ENCODE measurements at places on chromosomes 4 and X.
A peak's percentile ranks its signal among the peaks of the same experiment; 100 is the strongest.

DNA sequence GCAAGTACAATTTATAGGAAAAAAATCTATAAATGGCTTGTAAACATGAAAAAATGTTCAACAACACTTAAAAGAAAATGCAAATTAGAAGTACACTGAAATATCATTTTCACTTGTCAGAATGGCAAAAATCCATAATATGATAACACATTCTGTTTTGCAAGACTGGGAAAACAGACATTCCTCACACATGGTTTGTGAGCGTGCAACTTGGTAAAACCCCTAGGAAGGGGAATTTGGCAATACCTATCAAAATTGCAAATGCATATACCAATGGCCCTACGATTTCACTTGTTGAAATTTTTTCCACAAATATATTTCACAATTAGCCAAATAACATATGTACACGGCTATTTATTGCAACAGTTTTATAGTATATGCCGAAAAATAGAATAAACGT lies 31.4 kb downstream of the TBC1D9 start:
- no peak for DNase-seq

- no peak for DNase-seq
These were observed 2.6 kb downstream of the AMER1 start for GRCh38 chrX:64202808-64203325.

DNA sequence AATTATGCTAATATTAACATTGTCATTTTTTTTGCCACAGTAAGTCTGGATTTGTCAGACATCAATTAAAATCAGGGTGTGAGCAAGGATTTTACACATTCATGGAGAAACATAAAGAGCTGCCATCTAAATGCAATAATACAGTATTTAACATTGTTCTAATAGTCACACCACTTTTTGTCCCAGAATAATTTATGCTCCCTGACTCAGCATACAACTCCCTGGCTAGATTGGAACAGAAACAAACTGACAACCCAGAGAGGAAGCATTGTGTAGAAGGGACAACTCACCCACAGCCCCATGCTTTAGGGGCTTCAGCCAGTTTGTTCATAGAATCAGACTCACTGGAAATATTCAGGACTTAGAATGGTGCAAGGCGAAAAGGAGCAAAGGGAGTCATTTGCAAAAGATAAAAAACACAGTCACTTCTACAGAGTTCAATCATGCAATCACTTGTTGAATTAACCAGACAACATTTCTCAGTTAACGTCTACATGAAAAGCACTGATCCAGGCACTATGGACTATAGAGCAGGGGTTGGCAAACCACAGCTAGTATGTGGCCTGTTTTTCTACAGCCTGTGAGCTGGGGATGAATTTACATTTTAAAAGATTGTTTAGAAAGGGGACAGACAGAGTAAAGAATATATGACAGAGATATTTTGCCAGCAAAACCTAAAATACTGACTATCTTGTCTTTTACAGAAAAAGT lies 26.4 kb upstream of the SEC24B start:
- DNase-seq: no peak

- no peak for DNase-seq
These were observed 14.4 kb downstream of the MGARP start for GRCh38 chr4:139265654-139266053.

DNA sequence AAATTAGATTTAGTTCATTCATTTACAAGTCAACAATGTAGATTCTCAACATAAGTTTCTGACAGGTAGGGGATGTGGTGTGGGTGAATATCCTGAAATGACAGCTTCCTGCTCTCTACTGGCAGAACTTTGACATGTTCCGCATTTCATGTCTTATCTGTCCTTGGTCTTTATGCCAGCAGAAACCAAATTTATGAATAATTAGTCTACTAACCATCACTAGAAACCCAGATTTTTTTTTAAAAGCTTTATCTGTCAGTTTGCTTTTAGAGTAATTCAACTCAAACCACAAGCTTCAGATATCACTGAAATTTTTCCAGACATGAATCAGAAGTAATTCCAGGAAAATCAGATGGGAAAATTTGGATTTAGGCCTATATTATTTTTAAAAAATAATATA lies 17.9 kb downstream of the COQ2 start:
- DNase-seq: no peak

- no peak for DNase-seq
These were observed 29.0 kb upstream of the SMAD1 start for GRCh38 chr4:145452447-145453162.

GRCh38 chr4:144594471-144594986 lies 51.4 kb upstream of the HHIP start:
- DNase-seq: no peak

- DNase-seq: no peak
These were observed 40.2 kb upstream of the CBR4 start for GRCh38 chr4:169050284-169050683.

- peak; percentile 56 for DNase-seq
These were observed 1.5 kb downstream of the BRWD3 start for GRCh38 chrX:80807992-80808735.

- no peak for DNase-seq
These were observed 2.0 kb upstream of the HELT start for GRCh38 chr4:185016101-185016940.

DNA sequence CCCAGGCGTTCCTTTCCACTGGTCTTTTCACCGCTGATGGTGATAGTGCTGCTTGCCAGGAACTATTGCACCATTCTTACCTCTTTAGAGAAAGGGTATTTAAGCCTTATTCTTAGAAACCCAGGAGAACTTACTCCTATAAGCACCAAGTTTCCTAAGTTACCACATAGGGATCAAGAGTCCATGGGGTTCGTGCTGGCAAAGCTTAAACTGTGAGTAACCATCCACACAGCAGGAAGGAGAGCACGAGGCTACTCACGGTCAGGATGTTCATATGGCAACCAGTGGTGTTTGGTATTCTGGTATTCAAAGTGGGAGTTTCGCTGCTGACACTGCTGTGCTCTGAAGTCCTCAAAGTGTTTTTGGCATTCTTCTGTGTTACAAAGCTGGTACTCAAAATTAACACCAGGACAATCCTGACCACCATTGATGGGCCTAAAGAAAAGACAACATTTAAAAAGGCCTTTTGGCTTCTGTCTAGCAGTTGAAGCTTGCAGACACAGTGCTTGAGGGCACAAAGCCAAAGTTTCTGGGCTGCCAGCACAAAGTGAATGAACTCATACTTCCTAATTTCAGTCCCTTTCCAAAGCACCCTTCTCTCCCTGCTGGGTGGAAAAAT lies 256.9 kb downstream of the ADAMTS3 start:
- no peak for DNase-seq

- no peak for DNase-seq
These were observed 125.0 kb downstream of the BMPR1B start for GRCh38 chr4:94882756-94883155.

DNA sequence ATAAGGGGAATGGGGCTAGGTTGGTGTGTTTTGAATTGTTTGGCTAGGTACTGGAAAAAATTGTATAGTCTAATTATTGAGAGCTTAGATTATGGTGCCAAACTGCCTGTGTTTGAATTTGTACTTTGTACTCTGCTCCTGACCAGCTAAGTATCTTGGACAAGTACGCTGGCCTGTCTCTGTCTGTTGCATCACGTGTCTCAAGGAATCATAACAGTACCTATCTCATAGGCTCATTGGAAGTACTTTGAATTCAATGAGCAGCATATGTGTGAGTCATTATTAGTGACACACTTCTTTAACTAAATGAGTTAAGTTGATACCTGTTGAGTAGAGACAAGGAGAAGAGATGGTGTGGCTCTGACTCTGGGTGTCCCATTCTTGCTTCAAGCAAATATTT lies 69.5 kb upstream of the MND1 start:
- no peak for DNase-seq

GRCh38 chr4:31114816-31115215 lies 394.6 kb downstream of the PCDH7 start:
- no peak for DNase-seq

- DNase-seq: no peak
These were observed 202.0 kb downstream of the DHX15 start for GRCh38 chr4:24382381-24382780.

GRCh38 chr4:152009031-152009670 lies 248.3 kb upstream of the GATB start:
- no peak for DNase-seq

DNA sequence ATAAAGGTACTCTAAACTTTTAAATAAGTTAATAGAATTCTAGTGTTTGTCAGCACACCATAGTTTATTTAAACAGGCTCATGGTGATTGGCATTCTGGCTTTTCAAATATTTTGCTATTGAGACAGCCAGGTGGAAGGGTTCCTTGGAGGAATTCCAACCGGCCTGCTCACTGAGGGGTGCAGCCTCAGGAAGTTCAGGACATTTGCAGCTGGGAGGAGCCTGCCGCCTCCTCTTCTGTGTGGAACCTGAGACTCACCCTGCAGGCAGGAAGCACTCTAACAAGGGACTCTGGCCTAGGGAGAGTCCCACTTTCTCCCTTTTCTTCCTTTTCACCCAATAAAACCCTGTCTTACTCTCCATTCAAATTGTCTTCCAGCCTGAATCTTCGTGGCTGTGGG lies 1328.0 kb downstream of the FSTL5 start:
- no peak for DNase-seq

GRCh38 chrX:42704454-42704853 lies 73.5 kb downstream of the PPP1R2C start:
- no peak for DNase-seq

DNA sequence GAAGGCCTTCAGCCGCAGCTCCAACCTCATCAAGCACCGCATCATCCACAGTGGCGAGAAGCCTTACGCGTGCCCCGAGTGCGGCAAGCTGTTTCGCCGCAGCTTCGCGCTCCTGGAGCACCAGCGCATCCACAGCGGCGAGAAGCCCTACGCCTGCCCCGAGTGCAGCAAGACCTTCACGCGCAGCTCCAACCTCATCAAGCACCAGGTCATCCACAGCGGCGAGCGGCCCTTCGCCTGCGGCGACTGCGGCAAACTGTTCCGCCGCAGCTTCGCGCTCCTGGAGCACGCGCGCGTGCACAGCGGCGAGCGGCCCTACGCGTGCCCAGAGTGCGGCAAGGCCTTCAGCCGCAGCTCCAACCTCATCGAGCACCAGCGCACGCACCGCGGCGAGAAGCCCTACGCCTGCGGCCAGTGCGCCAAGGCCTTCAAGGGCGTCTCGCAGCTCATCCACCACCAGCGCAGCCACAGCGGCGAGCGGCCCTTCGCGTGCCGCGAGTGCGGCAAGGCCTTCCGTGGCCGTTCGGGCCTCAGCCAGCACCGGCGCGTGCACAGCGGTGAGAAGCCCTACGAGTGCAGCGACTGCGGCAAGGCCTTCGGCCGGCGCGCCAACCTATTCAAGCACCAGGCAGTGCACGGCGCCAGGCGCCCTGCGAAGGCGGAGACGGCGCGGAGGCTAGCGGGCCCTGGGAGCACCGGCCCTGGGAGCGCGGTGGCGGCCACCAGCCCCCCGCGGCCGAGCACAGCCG lies 9.8 kb downstream of the ZFP92 start:
- no peak for DNase-seq

DNA sequence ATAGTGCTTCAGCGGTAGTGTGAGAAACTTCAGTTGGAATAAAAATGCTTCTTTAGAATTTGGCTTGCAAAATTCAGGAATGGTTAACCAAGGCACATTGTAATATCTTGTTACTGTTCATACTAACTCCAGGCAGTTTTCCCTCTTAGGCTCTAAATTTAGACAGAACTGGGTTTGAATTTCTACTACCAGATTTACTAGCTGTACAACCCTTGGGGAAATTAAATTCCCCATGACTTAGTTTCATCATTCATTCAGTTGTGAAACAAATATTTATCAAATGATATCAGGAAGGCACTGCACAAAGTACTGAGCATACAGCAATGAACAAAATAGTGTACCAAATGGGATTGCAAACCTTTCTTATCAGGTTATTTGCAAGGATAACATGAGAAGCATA lies 135.0 kb upstream of the IL15 start:
- DNase-seq: no peak

- DNase-seq: no peak
These were observed 861 bp downstream of the SEC24D start for GRCh38 chr4:118834960-118835569.

- DNase-seq: no peak
These were observed 3.1 kb downstream of the COX18 start for GRCh38 chr4:73066445-73066844.

DNA sequence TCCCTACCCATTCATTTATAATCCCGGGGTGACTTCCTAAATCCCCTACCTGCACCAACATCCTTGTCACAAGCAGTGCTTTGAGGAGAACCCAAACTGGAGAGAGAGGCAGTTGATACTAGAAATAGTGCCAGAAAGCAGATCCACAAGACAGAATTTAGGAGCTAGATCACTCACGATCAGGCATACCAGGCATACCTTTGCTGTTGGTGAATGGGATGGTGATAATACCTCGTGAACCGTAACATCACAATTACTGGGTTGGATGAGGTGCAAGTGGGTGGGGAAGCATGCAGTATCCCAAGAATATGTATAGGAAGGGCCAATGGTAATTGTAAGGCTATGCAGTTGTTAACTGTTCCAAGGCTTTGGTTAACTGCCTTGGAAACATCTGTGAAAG lies 129.3 kb downstream of the TMA16 start:
- DNase-seq: no peak

DNA sequence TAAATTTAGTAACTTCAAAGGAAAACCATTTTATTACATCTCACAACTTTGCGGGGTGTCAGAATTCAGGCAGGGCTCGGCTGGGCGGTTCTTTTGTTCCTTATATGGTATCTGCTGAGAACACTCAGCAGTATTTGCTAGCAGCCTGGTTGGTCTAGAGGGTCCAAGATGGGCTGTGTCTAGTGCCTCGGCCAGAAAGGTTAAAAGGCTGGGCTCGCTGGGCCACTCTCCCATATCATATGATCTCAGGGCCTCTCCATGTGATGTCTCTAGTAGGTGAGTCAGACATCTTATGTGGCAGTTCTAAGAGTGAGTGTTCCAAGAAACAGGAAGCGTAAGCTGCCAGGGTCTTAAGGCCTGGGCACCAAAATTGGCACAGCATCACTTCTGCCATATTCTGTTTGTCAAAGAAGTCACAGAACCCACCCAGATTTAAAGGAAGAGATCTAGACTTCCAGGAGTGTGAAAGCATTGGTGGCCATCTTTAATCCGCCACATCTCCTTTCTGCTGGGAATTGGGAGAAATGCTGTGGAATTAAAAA lies 100.9 kb upstream of the ATP6AP2 start:
- DNase-seq: no peak

DNA sequence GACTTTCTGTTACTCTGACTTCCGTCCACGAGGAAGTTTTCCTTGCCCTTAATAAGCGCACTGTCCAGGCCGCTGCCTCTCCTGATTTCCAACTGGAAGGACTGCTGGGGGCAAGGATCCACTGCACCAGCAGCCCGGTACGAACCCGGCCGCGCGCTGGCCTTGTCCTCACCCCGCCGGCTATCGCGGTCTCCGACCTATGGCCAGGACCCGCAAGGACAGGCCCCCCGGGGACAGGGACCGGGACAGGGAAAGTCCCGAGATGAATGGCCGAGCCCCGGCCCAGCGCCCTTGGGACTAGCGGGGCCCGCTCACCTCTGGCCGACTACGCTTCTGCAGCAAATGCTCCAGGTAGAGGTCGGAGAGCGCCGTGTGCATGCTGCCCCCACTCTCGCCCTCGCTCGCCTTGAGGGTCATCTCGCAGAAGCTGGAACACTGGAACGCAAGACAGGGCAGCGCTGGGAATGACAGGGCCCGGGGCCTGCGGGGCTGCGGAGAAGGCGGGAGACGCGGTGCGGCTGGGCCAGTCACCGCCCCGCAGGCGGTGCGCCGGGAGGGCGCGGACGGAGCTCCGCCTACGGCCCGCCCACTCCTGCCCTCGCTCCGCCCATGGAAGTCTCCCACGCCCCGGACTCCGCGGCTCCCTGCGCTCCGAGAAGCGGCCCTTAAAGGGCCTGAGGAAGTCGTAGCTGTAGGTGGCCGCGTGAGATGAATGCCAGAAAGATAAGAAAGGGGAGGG lies at the start of gene MPP1:
MPP1 (minus strand) TSS at position 529 of the 739 bp plus-strand sequence; CDS start at position 417, 112 bp downstream.
- DNase-seq: peak; percentile 47
